ENCODE measurements at places on chromosomes 7 and 10.

DNA sequence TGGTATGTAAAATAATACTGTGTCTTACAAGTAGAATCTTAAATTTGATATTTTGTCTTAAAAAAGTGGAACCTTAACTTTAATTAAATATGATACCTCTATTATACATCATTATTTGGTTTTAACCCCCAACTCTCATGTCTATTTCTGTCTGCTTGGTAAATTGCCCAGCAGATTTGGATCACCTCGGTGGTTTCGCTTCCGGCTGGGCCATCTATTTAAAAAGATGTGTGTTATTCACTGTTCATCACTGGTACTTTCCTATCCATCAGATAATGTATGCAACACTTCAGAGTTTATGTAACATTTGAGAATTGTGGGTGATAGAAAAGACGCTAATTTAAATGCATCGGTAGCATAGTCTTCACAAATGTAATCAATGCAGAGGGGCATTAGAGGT, 119.7 kb downstream of the SND1 start:
- DNase-seq, result no peak

DNA sequence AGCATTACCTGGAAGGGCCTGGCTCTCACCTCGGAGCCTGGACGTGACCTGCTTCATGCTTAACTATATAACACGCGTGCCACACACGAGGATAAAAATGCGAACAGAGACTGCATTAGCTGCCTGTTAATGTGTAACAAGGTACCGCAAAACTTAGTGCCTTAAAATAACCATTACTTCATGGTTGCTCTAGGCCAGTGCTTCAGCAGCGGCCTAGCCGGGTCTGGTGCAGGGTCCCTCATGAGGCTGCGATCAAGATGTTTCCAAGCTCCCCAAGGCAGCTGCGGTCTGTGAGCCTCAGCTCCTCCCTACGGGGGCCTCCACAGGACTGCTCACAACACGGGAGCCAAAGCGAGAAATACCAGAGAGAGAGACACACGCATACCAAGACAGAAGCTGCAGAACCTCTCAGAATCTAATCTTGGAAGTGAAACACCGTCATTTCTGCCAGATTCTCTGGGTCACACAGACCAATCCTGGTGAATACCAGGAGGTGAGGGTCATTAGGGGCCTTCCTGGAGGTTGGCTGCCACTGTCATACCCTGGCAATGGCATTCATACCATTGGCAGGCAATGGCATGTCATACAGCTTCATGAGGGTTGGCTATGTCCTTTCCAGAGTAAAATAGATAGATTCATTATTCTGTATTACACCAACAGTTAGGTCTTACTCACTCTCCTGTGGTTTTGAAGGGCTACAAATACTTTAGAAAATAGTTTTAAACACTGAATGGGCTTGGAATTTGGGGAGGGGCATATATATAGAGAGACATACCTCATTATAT, 94.5 kb downstream of the HIPK2 start:
- no peak for DNase-seq

DNA sequence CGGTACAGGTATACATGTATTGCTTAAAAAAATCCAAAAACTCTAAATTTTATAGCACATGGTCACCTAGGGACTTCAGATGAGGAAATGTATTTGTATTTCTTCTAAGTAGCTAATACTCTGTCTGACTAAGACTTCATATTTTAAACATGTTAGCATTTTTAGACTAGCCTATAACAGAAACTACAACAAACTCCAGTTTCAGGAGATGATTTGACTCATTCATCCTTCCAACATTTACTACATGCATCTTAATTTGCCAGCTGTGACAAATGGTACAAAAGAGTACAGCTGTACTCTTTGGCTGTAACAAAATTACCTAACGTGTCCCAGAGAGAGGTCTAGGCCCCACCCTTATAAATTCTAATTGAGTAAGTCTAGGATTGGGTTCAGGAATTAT, 22.2 kb downstream of the TMEM209 start:
- no peak for DNase-seq

GRCh38 chr10:112967200-112967599, 17.2 kb downstream of the TCF7L2 start:
- DNase-seq, result no peak

DNA sequence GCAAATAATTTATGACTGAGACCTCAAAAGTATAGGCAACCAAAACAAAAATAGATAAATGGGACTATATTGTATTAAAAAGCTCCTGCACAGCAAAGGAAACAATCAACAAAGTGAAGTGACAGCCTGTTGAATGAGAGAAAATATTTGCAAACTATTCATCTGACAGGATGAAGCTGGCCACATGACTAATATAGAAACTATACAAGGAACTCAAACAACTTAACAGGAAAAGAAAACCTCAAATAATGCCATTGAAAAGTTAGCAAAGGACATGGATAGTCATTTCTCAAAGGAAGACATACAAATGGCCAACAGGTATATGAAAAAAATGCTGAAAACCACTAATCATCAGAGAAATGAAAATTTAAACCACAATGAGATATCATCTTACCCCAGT, 245.1 kb downstream of the STK31 start:
- DNase-seq, result no peak

DNA sequence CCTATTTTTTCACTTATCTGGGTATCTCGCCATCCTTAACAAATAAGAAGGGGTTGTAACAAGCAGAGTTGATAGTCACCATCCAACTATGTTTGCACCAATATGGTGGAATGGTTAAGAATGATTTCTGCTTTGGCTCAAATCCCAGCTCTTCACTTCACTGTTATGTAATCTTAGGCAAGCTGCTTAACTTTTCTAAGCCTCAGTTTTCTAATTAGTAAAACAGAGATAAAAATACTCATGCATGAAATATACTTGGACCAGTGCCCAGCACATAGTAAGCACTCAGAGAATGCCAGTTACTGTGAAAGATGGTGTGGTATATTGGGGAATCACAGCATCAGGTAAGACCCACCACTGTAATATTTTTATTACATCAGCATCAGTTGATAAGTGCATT, 33.6 kb downstream of the ABCB1 start:
- DNase-seq, result no peak

- no peak for DNase-seq
These were observed 30.9 kb downstream of the NACAD start for GRCh38 chr7:45057878-45058277.

DNA sequence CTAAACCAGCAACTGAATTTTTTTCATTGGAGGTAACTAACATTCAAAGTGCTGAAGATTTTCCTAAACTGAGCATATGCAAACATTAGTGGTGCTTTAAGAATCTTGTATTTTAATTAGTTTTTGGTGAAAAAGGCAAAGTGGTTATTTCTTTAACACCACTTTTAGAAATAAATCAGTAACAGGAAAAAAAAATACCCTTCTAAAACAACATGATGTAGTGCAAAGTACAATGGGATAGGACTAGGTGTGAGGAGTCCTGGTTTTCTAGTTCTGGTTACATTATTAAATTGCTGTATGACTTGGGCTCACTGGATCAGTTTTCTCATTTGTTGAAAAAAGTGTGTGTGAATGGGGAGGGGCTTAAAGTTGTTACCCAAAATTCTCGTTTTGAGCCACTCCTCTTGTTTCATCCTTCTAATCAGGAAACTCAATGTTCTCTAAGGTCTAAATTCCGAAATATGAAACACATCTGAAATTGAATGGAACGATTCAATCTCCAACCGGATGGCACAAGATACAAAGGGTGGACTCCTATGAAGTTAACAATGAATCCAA, 1.8 kb downstream of the WASL start:
- DNase-seq, result no peak
